ENCODE measurements at places on chromosomes 12 and 14. TPM values are rescaled to one million over a fixed set of nuclear protein-coding genes. Genes with fewer than 3 reads are reported as not detected.

Gene RDH16
- total RNA-seq, result not detected

Gene STAT2
- 11.2 TPM for total RNA-seq

Gene KLRD1
- total RNA-seq, result not detected

Gene RND1
- total RNA-seq, result 4.3 TPM

Gene LTBP2
- 11.0 TPM for total RNA-seq

Gene DTX3
- 17.5 TPM for total RNA-seq

Gene DAO
- total RNA-seq, result not detected

Gene OVCH1
- not detected for total RNA-seq

Gene CARMIL3
- total RNA-seq, result 0.75 TPM
